ENCODE measurements at places on chromosomes 11 and 22.

DNA sequence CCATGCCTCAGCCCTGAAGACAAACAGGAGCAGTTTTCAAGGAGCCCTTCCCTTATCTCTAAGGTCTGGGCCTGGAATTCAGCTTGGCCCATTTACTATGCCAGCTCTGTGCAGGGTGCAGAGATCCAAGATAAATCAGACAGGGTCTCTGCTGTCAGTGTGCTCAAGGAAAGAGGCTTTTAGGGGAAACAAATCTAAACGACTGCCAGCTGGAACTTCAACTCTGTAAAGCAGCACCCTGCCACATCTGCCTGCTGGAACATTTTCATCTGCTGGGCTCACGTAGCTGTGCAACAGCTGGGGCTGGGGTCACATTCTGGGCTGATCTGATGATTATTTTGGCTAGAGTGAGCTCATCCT is 19.8 kb upstream of the EHF start:
- DNase-seq, result no peak

DNA sequence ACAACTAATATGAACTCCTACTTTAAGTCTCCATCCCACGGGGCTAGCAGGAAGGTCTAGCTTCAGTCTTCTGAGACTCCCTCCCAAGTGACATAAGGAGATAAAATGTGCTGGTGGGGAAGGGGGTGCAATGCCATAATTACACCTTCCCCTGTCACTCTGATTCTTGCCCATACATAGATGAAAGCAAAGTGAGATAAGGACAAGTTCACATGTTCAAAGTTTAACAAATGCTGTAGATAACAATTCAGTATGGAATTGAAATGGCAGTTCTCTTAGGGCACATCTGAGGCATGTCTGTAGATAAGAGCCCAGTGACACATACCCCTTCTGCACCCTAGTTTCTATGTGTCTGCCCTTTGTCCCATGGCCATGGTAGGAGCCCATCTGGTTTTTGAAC is 38.2 kb upstream of the PANX1 start:
- no peak for DNase-seq

DNA sequence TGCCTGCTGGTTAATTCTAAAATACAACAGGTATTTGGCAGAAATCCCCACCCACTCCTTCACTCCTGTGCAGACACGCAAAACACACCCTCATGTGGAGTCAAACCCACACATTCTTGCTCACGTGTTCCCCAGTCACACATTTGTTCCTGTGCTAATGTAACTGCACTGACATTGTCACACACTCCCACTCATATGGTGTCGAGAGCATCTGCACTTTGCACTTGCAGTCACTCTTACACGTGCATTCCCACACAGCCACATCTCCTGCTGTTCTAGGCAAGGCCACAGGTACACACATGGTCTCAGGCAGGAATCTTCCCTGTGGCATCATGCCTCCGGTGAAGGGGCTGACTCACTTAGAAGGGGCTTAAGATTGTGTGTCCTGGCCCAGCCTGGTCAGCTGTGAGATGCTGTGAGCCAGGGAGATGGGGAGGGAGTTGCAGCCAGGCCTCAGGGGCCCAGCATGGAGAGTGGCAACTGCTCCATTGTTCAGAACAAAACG is 395.0 kb downstream of the TENM4 start:
- DNase-seq, result no peak

DNA sequence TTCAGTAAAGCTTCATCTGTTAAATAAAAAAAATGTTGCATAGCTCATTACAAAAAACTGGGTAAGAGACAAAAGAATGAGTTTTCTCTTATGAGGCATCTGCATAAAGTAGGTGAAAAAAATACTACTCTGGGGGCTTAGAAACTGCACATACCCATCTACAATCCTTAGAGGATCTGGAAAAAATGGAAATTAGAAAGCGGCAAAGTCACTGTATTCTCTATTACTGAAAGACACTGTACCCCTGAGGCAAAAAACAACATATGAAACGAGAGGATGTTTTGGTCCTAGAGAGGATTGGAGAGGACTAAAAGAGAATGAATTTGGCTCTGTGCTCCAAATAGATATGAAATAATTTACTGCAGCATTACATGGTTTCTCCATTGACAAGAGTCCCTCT is 206.7 kb upstream of the PITPNB start:
- DNase-seq, result no peak

DNA sequence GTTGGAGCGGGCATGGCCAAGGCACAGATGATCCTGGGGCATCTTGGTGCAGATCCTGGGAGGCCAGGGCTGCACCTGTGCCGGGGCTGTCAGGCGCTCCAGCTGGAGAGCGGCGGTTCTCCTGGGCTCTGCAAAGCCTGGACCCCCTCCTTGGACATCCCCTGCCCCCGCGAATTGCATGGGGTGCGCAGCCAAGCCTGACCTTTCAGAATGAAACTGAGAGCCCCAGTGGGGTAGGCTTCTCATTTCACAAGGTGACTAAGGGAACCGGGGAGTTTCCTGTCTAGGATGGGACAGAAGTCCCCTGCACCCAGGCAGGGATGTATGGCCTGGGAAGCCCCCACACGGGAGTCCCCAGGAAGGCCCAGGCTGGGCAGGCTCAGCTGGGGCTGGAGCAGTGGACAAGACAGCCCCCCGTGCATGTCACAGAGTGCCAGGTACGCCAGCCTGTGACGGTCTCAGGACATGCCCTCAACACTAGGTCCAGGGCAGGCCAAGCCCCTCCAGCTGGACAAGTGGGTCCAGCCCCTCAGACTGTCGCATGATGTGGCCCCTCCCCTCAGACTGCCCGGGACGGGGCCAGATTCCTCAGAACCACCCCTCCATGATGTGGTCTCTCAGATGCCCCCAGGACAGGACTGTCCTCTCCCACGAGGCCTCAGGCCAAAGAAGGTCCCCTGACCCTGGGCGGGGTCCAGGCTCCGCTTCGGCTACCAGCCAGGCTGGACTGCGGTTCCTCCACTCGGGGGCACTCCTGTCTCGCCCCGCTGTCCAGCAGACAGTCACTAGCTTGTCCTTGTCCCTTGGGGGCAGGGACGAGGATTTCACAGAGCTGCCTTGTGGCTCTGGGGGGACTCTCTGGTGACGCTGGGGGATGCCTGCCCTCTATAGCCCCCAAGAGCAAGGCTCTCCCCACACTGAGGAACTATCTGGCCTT is 2.3 kb downstream of the LSP1 start:
- peak; percentile 36 for DNase-seq

GRCh38 chr11:27076121-27076589 is 35.5 kb downstream of the BBOX1 start:
- no peak for DNase-seq

GRCh38 chr11:27213232-27213660 is 149.8 kb downstream of the CCDC34 start:
- DNase-seq, result no peak

DNA sequence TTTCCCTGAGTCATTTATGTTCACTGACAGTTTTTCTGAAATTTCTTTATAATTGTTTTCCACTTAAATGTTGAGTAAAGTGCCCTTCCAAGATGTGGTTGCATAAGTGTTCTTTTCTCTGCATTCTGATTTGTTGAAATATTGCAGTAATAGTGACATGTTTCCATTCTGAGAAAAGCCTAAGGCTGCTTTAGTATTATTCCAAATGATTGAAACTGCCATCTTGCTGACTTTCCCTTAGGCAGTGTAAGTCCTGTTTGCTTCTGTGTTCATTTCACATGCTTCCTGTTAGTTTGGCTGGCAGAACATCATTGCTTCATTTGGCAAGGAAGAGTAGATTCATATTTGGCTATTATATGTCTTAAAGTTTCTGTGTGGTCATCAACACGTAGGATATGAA is 146.5 kb downstream of the ELP4 start:
- no peak for DNase-seq

GRCh38 chr22:20560716-20561115 is 53.3 kb downstream of the MED15 start:
- no peak for DNase-seq

- DNase-seq, result no peak
Observed at GRCh38 chr22:35977136-35977535, 51.5 kb downstream of the RBFOX2 start.

GRCh38 chr11:21723678-21724077 is 469.2 kb upstream of the ANO5 start:
- no peak for DNase-seq

DNA sequence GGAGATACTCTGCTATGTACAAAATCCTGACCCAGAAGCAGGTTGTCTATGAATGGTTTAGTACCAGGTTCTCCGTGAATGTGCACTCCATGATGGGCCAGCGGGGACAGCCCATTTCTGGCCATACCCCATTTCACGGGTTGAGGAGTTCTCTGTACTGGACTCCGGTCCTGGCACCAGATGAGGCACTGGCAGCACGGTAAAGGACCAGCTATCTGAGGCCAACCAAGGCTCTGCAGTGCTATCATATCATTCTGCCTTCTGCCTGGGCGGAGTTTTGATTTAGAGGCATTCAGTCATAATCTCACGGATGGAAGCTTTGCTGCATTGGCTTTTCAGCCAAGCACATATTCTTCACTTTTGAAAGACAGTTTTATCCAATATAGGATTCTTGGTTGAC is 18.5 kb upstream of the KMT5B start:
- DNase-seq, result no peak

GRCh38 chr11:62444236-62444833 is 25.5 kb downstream of the SCGB1A1 start:
- DNase-seq, result peak; percentile 13

DNA sequence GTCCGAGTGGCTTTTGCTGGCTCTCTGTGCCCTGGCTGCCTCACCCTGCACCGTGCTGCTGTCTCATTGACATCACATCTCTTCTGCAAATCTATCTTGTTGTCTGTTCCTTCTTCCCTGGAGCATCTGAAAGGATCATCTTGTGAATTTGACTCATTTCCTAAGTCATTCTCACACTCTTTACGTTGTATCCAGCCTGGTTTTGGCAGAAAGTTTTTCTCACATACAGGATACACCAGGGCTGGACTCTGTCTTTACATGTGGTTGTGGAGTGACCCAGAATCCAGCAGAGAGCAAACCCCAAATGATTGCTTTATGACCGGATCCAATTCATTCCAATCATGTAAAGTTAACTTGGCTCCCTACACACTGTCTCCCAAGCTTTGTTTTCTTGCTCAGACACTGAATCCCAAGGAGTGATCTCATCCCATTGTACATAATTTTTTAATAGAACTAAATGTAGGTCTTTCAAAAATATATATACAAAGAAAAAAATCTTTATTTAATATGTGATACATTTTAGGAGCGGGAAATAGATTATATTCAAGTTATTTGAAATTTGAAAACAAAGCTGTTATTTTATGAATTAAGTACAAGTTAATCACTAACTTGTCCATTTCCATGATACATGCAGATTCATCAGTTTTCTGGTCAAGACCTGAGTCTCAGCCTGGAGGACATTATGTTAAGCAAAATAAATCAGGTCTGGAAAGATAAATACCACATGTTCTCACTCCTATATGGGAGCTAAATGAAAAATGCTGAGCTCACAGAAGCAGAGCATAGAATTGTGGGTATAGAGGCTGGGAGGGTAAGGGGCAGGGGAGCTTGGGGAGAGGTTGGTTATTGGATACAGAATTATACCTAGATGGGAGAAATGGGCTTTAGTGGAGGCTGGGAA is 2.9 kb upstream of the RFPL1 start:
- no peak for DNase-seq

DNA sequence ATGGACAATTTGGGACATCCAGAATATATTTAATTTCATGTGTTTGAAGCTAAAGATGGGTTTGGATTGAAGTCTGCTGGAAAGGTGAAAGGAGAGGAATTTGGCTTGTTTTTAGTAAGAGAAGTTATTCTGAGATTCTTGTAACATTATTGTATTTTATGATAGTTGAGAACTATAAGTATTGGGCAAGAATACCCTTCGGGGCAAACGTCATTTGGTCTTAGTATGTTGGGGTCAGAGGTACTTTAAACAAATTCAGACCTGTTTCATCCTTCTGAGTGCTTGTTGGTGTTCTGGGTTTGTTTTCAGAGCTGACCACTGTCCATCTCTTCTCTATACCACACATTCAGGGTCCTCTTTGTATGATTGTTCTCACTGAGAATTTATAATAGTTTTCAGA is 19.5 kb downstream of the PANX1 start:
- no peak for DNase-seq

DNA sequence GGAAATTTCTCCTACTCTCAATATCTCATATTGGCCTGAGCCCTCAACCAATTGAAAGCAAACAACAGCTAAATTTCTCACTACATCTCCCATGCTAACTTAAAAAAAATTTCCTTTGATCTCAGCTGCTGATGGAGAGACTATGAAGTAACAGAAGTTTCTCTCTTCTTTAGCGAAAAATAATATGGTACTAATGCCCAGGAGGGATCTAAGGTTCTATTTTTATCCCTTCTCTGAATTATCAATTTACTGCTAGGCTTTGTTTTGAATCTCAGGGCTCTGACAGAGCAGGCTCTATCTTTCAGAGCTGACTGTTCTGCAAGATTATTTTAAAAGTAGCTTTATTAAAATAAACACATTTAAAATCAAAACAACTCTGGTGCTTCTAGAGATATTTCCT is 558.6 kb downstream of the KCNA4 start:
- no peak for DNase-seq

DNA sequence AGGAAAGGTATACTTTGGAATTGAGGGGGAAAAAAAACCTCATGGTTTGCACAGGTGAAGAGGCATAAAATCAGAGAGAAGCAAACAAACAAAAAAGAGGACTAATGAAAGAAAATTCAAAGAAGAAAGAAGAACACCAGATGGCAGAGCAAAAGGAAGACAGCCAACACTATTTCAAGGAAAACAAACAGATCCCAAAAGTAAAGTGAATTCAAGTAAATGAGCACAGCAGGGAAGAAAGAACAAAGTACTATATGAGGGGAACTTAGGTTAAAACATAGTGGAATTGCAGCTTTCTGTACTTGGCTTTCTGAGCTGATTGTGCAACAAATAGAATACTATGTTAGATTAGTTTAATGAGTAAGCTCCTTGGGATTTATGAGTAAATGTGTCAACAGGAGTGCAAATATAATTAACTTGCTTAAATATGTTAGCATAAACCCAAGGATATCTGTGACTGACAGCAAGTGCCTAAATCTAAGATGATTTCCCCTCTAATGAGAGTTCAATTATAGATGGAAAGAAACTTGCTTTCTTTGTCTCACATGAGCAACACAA is 404.6 kb upstream of the CNTN5 start:
- DNase-seq, result no peak

DNA sequence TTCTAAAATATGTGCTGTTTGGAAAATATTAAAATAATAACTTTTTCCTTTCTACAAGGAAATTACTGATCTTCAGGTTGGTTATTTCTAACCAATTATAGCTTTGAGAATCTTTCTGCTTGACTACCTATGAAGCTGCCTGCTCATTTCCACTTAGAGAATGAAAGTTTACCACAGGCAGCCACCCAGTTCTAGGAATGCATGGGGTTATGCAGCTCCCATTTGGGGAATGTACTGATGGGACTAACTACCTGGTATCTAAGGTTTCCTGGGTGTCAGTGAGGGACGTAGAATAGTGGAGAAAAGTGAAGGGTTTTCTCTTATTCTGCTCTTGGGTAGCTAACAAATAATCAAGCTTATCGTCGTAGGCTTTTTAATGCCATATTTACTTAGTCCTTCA is 73.4 kb downstream of the DEUP1 start:
- DNase-seq, result no peak
